ENCODE measurements at places on chromosomes 6 and 20.

DNA sequence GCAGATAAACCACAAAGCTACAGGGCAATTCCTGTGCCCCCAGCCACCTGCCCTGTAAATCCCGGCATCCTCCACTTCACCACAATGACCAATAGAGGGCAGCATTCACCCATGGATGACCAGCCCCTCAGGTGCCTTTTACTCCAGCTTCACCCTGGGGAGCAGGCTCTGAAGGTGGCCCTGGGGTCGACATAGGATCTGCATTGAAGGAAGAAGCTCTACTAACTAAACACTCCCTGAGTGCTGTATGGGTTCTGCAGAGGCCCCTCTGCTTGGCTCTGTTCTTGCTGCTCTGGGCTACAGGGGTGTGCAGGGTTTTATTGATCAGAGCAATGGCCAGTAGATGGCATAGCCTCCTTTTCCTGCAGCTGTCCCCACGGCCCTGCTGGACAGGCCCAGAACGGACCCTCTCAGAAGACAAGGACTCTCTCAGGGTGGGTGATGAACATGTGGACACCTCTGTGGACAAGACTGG, 20.3 kb downstream of the CST4 start:
- DNase-seq, result peak; percentile 58

DNA sequence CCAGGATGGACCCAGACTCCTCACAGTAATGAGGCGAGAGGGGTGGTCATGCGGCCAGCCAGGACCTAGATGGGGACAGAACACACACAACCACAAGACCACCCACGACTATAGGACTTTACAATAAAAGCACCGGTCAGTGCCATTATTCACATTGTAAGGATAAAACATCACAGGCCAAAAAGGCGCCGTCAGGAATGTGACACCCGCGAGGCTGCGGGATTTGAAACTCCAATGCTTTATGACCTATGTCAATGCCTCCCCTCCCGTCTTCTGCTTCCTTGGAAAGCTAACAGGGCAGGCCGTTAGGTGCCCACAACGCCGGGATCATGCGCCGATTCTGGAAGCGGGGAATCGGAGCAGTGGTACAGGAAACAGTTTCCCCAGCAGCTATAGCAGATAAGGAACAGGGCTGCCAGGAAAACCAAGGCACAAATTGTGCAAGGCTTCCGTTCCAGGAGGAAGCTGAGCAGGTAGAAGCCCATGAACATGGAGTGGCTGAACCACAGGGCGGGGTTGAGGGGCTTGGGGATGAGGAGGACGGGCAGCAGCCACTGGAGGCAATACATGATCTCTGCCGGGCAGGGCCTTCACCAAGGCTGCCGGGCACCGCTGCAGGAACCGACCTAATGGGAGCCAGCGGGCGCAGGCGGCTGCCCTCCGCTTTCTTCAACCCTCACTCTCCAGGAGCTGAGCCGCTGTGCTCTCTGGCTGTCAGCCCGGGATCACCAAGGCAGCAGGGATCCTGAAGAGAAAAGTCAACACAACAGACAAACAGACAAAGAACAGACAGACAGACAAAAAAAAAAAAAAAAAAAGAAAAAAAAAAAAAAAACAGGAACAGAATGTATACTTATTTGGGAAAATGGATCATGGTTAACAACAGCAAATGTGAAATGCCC, 2.2 kb upstream of the NNAT start:
- no peak for DNase-seq

DNA sequence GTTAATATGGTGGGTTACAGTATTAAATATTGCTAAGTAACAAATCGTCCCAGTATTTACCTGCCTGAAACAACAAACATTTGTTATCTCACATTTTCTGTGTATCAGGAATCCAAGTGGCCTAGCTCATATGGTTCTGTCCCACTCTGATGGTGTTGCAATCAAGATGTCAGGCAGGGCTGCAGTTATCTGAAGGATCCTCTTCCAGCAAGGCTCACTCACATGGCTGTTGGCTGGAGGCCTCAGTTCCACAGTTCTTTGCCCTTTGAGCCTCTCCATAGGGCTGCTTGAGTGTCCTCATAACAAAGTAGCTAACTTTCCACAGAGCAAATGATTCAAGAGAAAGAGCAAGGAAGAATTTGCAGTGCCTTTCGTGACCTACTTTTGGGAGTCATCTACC, 17.7 kb downstream of the RAB22A start:
- DNase-seq, result no peak

DNA sequence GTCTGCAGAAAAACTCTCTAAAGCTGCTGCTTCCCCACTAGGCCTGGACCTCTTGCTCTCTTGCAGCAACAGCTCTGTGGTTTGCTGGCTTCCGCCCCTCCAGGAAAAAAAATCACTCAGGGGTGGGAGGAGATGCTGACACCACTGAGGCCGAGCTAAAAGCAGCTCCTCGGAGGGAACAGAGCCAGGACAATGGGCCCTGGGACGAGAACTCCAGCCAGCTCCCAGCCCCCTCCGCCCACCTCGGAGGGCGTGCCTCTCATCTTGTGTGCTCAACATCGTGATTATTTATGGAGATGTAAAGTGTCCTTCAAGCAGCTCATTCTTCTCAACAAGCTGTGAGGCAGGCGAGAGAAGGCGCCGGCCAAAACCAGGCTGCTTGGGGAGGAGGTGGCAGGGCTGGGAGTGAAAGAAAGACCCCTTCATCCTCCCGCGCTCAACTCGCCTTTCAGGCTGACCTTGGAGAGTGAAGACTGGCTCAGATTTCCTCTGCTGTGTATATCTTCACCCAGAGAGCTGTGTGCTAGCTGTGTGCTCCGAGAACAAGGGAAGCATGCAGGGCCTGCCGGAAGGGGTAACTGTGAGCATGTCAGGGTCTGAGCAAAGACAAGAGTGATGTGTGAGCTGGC, 53.5 kb upstream of the LRFN2 start:
- DNase-seq, result no peak

DNA sequence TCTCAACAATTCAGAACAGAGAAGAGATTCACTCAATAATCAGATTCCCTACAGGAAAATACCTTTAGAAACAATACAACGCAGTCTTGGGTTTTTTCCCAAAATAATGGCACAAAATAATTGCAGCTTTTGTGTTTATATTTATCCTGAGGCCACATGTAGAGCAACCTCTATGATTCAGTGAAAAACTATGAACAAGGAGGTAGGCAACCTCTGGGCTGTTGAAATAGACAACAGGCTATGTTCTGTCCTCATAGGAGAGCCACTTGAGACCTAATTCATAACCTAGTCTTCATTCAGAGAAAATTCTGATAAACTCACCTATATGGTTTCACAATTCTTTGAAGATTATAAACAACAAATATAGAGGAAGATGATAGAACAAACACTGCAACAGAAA, 118.3 kb downstream of the KHDC1L start:
- no peak for DNase-seq

GRCh38 chr20:54485631-54486030, 10.2 kb downstream of the DOK5 start:
- DNase-seq, result no peak

DNA sequence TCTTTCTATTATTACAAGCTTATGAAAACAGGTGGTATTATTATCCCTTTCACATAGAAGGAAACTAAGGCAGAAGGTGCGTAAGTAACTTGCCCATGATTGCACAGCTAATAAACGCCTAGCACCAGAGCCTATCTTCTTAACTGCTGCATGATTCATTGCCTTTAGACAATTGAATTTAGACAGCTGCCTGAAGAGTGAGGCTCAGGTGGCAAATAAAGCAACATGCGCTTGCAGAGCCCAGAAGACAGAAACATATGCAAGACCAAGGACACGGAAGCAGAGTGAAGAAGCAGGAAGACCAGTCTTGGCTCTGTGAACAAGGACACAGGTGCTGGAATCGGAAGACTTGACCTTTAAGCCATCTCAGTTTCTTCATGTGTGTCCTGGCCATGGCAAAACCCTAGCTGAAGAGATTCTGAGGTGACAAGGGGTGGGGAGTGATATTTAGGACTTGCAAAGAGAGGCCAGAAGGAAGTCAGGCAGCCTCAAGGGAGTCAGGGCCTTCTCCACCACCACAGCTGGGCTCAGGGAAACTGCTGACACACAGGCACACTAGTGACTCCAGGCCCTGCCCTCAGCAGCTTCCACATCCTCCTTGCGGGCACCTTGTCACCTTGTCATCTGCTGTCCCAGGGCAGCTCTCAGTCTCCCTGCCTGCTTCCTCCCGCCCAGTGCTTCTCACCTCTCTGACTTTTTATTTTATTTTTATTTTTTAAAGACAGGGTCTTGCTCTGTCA, 91.7 kb upstream of the SLC22A16 start:
- DNase-seq, result no peak

- no peak for DNase-seq
Measured at GRCh38 chr6:7129360-7129759, 21.6 kb downstream of the RREB1 start.

- DNase-seq, result no peak
Measured at GRCh38 chr6:75418233-75418632, 75.4 kb downstream of the FILIP1 start.

- DNase-seq, result peak; percentile 50
Measured at GRCh38 chr6:140566781-140567277, 1192.4 kb upstream of the CITED2 start.

DNA sequence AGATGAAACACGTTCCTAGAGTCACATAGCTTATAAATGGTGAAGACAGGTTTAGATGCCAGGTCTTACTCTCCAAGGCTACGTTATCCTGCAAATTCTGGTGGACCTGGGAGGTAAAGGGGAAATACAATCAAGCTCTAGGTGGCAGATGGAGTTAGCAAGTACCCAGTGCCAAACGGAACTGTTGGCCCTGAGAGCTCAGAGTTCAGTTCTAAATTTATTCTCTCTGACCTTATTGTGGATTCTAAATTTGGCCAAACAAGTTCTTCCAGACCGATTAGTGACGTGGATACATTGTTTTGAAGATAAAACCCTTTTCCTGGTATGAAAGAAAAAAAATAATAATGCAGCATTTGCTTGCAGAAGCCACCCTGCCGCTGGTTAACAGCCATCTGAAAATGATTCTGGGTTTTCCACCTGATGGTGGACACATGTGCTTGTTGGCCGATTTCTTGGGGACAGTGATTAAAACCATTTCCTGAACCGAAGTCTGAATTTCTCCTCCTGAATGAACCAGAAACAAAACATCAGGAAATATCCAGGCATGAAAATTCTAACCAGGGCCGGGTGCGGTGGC, 32.5 kb downstream of the RIPOR3 start:
- no peak for DNase-seq

GRCh38 chr6:73569121-73569520, 48.3 kb upstream of the EEF1A1 start:
- no peak for DNase-seq

- DNase-seq, result no peak
Measured at GRCh38 chr6:56821005-56821432, 133.9 kb upstream of the BEND6 start.

DNA sequence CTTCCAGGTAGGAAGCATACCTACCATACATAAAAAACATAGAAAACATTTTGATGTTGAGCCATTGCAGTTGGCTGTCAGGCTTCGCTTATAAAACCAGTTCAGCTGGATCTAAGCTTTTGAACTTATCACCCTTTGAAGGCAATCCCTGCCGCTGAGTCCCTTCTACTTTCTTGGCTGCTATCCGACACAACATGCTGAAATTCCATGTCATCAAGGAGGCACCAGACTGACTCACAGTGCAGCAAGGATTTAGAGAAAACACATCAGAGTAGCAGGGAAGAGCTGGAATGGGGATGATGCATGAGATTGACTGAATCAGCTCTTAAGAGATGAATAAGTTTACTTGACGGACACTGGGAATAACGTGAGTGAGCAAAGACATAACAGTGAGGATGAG, 135.0 kb upstream of the MAN1A1 start:
- peak; percentile 75 for DNase-seq

GRCh38 chr20:50921803-50922501, 9.3 kb downstream of the ADNP start:
- DNase-seq, result no peak

DNA sequence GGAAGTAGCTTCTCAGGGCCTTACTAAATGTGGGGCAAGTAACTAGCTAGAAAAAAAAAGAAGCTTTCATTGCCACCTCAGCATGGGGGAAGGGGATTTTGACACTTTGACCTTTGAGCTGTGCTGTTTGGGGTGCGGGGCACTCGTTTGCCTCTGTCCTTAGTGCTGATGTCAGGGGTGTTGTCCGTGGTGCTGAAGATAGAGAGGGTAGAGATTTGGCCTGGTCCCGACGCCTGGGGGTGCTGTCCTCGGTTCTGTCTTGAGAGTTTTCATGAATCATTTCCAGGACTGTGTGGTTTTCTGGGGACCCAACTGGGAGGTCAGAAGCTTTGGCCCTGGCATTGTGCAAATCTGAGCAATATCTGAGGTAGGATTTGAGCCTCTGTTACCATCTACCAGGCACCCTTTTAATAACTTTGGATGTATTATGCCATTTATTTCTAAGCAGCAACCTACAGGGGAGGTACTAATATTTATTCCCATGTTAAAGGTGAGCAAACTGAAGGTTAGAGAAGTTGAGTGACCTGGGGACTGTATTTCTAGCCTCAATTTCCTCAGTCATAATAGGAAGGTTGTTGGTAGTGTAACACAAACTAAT, 78.0 kb downstream of the DLGAP4 start:
- peak; percentile 8 for DNase-seq

GRCh38 chr20:54688476-54688875, 213.1 kb downstream of the DOK5 start:
- no peak for DNase-seq

GRCh38 chr20:59006864-59007664, at the start of gene CTSZ:
Gene CTSZ (minus strand): TSS chr20:59007254. CDS start chr20:59007128, 126 bp downstream.
- DNase-seq, result no peak

DNA sequence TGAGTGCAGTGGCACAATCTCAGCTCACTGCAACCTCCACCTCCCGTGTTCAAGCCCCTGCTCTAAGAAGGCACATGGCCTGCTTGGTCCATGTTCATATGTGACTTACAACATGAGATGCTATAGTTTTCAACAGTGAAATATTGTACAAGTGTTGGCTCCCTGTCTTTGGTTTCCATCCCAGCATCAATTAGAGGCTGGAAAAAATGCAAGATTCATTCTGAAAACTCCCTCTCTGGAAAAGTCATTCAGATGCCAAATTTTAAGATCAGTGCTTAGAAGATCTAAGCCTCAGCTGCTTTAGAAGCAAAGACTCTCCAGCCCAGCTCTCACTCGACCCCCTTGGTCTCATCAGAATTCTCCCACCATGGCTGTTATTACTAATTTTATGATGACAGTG, 398.9 kb downstream of the KIF16B start:
- DNase-seq, result no peak

DNA sequence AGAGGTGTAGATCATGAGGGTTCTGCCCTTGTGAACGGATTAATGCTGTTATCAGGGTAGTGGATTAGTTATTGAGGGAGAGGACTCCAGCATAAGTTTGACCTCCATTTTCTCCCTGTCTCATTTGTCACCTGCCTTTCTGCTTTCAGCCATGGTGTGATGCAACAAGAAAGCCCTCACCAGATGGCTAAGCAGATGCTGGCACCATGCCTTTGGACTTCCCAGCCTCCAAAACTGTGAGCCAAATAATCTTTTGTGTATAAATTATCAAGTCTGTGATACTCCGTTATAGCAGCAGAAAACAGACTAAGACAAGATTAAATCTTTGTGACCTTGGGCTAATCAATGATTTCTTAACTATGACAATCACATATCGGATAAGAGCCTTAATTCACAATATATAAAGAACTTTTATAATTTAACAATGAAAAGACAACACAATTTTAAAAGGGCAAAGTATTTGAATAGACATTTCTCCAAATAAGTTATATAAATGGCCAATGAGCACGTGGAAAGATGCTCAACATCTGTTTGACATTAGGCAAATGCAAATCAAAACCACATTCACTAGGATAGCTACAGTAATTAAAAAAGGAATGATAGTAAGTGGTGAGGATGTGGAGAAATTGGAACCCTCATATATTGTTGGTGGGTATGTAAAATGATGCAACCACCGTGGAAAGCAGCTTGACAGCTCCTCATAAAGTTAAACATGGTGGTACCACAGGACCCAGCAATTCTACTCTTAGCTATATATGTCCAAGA, 45.3 kb upstream of the IFNGR1 start:
- no peak for DNase-seq

- peak; percentile 72 for DNase-seq
Measured at GRCh38 chr6:17583811-17584210, 16.3 kb upstream of the FAM8A1 start.
